GDM1 (cell line): ENCODE measurements at places on chromosomes 16 and 17.
A peak's percentile ranks its signal among the peaks of the same experiment; 100 is the strongest.

GRCh38 chr17:63735691-63736090 lies 5.9 kb downstream of the STRADA start:
- no peak for DNase-seq

DNA sequence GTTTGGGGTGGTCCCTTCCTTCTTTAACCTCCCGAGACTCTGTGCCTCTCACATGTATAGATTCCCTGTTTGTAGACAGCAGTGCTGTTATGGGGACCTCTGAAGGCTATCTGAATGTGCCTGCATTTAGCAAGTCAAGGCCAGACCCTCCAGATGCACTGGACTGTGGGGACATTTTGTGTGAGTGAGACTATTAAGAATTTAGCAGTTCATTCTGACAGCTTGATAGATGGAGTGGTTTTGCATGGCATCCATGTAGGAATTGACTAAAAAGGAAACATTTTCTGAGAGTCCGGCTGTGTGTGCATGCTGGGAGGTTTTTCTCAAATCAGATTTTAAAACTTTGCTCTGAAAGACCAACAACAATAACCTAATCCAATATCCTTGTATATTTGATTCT lies 226.3 kb downstream of the MSI2 start:
- no peak for DNase-seq

DNA sequence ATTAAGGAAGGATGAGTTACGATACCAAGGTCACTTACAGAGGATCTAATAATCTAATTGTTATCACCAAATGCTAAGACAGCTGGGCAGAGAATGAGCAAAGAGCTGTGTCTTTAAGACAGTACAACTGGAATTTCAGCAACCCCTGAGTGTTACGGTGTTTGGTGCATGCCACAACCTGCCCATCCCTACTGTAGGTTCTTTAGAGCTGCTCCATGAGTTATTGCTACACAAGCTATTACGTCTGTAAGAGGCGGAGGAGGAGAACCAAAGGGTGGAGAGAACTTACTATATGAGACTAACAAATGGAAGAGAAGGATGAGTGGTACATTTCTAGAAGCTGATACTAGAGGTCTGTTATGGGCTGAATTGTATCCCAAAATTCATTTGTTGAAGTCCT lies 14.2 kb upstream of the C17orf78 start:
- DNase-seq: no peak

DNA sequence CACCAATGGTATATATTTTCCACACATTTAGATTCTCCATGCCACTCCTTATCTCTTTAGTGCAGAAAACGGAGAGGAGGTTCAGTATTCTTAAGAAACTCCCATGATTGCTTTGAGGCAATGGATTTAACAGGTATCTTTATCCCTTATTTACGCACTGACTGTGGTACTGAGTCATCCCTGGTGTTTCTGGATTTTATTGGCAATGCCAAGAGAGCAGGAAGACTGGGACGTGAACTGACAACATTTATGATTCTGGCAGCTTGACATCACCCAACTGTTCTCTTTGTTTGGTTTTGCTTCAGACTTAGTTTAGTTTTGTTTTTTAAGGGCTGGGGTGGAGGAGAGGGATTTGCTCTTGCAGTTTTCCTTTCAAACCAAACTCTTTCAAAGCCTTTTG lies 131.4 kb downstream of the WWOX start:
- no peak for DNase-seq

GRCh38 chr17:40615068-40615840 lies 32.4 kb downstream of the SMARCE1 start:
- DNase-seq: no peak

- no peak for DNase-seq
These were observed 11.2 kb downstream of the SLC16A3 start for GRCh38 chr17:82239926-82240505.

DNA sequence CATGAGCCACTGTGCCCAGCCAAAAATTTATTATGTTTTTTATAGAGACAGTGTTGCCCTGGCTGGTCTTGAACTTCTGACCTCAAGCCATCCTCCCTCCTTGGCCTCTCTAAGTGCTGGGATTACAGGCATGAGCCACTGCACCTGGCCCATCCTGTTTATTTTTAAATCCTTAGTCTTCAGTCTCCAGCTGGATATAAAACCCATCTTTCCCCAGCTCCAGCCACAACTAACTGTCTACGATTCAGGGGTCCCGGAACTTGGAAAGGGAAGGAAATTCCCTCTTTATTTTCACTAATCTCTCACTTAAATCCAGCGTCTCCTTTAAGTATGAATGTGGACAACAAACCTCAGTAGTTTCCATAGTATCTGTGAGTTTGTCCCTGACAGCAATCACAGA lies 62.2 kb downstream of the IQCK start:
- no peak for DNase-seq

DNA sequence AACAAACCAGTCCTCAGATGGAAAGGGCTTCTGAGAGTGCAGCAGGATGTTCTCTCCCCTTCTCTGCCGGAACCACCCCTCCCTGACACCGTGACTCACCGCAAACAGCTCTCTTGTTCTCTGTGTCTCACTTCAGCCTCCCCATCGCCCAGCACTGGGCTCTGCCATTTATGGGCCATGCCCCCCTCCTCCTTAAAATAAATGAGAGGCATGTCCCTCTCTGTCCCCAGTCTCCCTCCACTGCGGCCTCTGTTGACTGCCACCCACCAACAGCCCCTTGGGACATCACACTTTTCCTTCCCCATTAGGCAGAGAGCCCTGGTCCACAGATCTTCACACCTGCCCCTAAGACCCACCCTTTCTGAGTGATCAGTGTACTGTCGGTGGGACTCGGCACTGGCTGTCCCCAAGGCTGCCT lies 6.3 kb downstream of the CCDC102A start:
- DNase-seq: peak; percentile 40

DNA sequence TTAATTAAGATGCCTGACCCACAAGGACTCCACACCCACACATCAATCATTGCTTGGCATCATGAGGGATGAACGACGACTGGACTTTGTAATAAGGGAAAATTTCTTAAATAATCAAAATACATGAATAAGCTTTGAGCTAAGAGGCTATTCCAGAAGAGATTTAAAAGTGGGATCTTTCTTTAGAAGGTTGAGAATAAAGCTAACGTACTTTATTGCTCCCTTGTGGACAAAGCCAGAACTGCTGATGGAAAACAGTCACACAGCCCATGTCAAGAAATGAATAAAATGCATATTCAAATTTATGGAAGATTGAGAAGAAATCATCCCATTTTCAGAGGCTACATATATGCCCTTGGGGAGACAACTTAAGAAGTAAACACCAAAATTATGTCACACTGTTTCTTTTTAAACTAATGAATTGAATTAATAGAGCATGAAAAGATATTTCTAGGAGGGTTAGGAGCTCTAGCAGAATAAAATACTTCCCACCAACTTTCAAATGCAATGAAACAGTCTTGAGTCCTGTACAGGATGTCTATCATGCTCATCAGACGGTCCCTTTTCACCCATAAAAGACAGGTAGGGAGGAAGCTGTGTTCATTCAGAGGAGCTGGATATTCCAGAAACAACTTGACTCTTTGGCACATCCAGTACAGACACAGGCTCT lies 60.2 kb upstream of the PHOSPHO1 start:
- DNase-seq: no peak

- DNase-seq: no peak
These were observed 221.2 kb downstream of the PRKCA start for GRCh38 chr17:66523378-66524200.

GRCh38 chr17:79337053-79337452 lies 262.4 kb downstream of the ENGASE start:
- no peak for DNase-seq

DNA sequence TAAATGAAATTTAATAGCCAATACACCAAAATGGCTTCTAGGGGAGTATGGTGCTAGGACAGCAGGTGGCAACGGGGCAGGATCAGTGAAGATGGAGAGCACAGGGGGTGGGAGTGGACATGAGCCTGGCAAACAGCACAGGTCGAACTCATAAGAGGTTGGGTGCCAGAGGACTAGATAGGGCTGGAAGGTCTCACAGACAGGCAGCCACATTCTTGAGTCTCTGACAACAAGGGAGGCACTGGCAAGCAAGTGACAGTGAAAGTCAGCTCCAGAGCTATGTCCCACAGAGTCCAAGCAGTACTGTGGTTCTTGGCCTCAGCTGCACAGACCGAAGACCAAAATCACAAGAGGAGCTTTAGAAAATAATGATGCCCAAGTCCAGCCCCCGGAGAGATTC lies 61.2 kb downstream of the USP31 start:
- DNase-seq: no peak

- DNase-seq: no peak
These were observed 220.0 kb downstream of the CDH13 start for GRCh38 chr16:82846806-82847205.

GRCh38 chr17:59527931-59528330 lies 37.5 kb upstream of the DHX40 start:
- DNase-seq: no peak

- DNase-seq: peak; percentile 82
These were observed 19.7 kb downstream of the MAP3K3 start for GRCh38 chr17:63641692-63642448.

DNA sequence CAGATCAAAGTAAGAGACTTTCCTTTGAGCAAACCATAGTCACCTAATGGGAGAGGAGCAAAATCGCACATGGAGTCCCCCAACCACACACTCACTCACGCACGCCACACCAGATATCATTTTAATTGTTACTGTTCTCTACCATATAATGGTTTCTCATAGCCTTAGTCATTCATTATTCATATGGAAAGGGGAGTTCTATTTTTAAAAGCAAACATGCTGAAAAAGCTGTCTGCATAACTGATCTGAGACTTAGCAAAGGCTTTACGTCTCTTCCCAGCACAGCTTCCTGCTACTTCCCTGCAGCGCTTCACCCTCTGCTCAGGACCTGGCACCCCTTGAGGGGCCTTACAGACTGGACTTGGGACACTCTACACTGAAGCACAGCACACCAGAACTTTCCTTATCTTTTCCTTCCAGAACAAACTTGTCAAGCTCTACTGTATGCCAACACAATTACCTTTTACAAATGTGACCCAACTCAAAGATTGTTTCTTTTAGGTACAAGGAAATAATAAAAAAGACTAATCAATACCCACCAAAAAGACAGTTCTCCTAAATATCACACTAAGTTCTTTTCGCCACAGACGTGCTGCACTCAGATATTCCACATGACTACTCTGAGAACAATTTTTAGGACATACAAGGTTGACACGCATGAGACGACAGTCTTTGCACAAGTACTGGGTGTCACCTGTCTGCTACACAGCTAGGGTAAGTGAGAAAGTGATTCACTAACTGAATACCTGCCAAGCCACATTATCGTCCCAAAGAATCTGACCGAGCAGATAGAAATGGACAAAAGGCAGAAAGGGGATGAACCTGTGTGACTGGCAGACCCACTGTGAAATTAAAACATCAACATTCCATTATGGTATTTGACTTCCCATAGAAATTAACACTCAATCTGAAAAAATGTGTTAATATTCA lies 21.5 kb downstream of the SRP68 start:
- DNase-seq: no peak

- no peak for DNase-seq
These were observed 82.2 kb downstream of the TNRC6C start for GRCh38 chr17:78040440-78041385.

- DNase-seq: no peak
These were observed 428 bp upstream of the SALL1 start for GRCh38 chr16:51151435-51151960.

DNA sequence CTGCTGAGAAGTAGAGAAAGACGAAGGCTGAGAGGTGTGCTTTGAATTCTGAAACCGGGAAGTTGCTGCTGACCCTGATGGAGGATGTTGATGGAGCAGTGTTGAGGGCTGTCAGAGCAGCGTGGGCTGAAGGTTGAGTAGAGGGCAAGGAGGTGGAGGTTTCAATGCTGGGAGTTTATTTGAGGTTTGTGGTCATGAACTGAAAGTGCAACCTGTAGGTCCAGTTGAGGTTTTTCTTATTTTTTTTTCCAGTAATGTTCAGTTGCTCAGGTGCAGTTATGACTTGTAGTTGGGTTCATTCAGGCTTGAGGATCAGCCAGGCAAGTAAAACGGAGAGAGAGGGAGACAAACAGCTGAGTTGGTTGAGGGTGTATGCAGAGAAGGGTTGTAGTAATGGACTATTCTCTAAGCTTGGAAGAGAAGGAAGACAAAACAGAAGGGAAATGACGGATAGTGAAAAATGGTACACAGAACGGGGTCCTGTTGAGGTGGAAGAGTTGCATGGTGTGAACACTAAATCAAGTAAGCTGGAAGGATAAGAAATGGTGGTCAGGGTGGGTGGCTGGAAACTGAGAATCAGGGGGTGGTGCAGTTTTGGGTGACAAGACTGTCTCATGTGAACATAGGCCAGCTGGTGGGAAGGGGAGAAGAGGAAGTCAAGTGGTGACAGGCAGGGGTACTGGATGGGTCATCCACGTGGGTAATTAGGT lies 8.7 kb upstream of the UBE2G1 start:
- DNase-seq: no peak

- no peak for DNase-seq
These were observed 16.1 kb downstream of the ACE start for GRCh38 chr17:63492940-63493339.

DNA sequence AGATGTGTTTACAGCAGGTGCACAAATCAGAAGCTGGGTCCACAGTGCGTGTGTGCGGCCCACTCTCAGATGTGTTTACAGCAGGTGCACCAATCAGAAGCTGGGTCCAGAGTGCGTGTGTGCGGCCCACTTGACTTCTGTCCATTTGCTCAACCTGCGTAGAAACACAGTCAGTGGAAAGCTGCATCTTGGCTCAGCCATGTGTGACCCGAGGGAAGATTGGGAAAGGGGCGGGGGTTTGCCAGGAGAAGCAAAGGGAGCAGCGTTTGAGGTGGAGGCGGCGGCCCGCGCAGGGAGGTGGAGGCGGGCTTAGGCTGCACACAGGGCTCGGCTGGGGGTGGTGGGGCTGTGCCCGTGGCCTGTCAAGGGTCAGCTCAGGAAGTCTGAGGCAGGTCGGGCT lies 4.3 kb downstream of the CTU2 start:
- no peak for DNase-seq

DNA sequence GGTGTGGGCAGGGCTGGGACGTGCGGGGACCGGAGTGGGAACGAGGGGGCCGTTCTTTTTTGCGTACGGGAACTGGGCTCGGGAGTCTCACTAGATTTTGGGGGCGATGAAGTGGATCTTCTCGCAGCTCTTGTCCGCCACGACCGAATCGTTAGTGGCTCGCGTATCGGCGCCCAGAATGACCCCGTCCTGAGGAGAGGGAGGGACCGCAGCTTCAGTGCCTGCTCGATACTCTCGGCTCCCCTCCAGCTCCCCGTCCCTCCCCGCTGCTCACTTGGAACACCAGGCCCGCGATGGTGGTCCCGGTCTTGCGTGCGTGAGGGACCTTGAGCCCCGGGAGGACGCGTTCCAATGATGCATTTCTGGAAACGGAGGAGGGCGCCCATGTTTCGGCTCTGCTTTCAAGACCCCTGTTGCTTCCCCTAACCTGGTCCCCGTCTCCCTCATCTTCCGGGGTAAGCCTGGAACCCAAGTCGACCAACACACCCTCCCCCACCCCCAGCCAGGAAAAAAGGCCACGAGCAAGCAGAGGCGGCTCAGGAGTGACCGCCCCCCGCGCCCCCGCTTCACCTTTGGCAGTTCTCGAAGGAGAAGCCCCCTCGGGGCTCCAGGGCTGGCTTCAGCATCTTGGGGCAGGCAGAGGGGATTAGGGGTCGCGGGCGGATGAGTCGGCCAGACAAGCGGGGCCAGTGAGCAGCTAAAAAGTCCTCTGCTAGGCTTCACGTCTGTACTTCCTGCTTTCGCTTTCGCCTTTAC lies at the start of gene PSMB10:
Gene PSMB10, minus strand, starts transcription at position 727 of the 756 bp plus-strand sequence. Its CDS starts 101 bp downstream, at position 626.
- DNase-seq: no peak

GRCh38 chr16:10828851-10829366 lies 10.3 kb upstream of the TVP23A start:
- no peak for DNase-seq
